Activated CD4-positive, alpha-beta T cell treated with anti-CD3 and anti-CD28 coated beads for 24 hours (primary cell): ENCODE measurements at places on chromosomes 13 and 19.
A peak's percentile ranks its signal among the peaks of the same experiment; 100 is the strongest.

- DNase-seq = no peak
These were observed 12.6 kb upstream of the MAB21L1 start for GRCh38 chr13:35489050-35489449.

DNA sequence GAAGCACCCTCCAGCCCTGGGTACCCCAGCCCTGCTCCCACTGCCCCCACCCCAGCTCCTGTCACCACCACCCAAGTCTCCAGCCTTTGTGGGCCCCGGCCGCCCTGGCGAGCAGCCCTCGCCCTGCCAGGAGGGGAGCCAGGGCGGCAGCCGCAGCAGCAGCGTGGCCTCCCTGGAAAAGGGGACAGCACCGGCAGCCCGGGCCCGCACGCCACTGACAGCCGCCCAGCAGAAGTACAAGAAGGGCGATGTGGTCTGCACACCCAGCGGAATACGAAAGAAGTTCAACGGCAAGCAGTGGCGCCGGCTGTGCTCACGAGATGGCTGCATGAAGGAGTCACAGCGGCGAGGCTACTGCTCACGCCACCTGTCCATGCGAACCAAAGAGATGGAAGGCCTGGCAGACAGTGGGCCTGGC is 3.9 kb downstream of the CIC start:
- DNase-seq = no peak

DNA sequence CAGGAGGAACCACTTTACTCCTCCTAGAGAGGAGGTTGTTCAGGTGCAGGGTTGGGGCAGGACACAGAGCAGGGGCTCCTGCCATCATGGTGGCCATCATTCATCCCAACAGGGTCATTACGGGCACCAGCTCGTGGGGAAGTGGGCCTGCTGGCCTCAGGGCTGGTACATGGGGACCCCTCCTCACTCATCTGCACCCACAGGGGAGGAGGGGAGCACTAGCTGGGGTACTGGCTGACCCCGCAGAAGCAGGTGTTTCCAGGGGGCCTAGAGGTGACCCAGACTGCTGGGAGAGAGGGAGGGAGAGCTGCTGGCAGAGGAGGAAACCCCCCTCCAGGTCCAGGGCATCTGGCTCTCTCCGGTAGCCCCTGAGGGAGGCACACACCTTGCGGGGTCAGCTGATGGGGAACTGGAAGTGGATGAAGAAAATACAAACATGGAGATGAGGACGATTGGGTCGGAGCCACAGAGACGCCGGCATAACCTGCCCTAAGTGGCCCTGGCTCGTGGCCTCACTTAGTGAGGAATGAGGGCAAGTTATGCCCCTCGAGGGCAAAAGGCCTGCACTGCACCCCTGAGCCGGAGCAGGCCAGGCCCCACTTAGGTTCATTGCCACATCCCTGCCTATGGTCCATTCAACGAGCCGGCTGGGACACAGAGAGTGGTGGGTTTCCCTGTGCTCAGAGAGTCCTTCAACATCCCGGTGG is 76.2 kb downstream of the SOX1 start:
- DNase-seq = no peak

DNA sequence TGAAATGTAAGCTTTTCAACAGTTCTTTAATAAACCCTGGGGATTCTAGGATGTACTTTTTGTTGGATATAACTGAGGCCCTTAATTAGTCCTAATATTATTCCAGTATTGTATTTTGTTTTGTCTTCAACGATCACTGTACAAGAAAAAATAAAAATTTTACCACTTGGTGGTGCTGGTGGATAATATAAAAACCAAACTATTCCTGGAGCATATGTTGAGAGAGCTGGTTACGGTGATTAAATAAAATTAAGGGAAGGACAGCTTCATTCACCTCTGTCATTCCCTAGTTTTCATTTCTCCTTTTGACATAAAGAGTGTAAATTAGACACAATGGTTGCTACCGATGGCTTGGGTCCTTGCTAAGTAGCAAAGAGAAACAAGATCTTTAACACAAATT is 598.6 kb upstream of the PCDH20 start:
- DNase-seq = no peak

DNA sequence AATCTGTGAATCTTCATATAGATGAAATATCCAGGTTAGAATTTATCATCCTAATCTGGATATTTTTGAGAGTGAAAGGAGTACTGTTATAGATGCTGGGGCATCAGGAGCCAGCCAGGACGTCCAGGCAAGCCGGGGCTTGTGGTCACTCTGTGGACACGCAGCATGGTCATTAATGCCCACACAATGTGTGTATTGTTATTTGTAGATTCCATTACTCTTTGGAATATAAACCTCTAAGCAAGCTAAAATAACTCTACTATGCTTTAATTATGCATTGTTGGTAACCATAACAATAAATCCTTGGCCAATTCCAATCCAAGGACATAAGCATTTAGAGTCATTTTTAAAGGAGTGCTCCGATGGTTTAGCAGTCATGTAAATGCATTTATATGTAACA is 137.9 kb downstream of the TM9SF2 start:
- DNase-seq = no peak

- DNase-seq = no peak
These were observed 62.9 kb downstream of the CHST8 start for GRCh38 chr19:33684538-33685232.

DNA sequence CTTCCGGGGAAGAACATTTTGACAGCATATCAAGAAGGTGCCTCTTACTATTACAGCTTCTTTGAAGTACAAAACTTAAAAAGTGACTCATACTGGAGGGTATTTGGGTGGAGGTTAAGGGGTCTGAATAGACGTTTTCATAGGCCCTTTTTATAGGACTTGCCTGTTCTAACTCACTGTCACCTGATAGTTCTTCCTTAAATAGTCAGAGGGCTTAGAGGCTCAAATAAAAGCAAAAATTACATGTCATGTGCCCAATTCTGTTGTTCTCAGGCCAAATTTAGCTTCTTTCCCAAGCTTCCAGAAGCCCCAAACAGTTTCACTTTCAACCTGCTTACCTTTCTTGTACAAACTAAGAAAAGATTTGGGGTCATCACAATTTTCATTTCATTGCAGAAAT is 16.1 kb upstream of the SLC46A3 start:
- DNase-seq = no peak

- DNase-seq = peak; percentile 48
These were observed 2.7 kb upstream of the RASAL3 start for GRCh38 chr19:15466851-15467733.

GRCh38 chr19:46718157-46718933 is 1.4 kb upstream of the PRKD2 start:
- DNase-seq = no peak

GRCh38 chr13:98111168-98112098 is 31.5 kb upstream of the FARP1 start:
- no peak for DNase-seq

GRCh38 chr19:3142292-3142670 is 6.4 kb downstream of the GNA15 start:
- peak; percentile 40 for DNase-seq

- DNase-seq = no peak
These were observed 38.7 kb downstream of the NFIX start for GRCh38 chr19:13033819-13034611.

GRCh38 chr19:33285441-33285927 is 16.9 kb downstream of the CEBPA start:
- DNase-seq = no peak

- peak; percentile 12 for DNase-seq
These were observed 594 bp downstream of the ZNF146 start for GRCh38 chr19:36215276-36216123.

- no peak for DNase-seq
These were observed 200.4 kb downstream of the DLEU7 start for GRCh38 chr13:50643060-50643459.

GRCh38 chr13:113937073-113937472 is 36.8 kb downstream of the C13orf46 start:
- DNase-seq = no peak

DNA sequence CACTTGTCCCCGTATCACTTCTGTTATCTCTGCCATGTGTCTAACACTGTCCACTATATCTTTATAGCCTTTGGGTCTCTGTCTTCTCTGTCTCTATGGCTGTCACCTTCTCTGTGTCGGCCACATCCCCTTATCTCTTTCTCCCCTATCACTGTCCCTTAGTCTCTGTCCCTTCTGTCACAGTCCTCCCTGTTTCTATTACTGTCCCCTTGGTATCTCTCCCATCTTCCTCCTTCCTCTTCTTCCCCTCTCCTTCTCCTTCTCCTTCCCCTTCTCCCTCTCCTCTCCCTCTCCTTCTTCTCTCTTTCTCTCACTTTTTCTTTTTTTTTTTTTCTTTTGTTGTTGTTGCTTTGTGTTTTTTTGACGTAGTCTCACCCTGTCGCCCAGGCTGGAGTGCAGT is 34.7 kb upstream of the LRRC4B start:
- no peak for DNase-seq

DNA sequence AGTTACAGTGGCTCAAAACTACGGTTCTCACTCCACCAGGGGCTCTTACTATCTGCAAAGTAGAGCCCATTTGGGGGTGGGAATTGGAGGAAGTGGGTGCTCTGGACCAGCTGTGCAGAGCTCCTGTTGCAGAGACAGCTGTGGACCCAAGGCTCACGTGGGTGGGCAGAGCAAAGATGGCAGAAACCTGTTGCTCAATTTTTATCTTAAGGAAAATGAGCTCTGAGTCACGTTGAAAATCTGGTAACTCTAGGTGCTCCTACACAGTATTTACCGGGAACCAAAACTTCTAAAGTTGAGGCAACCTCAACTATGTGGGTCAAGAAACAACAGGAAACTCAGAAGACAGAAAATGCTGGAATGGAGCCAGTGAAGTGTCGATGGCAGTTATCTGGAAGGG is 30.2 kb upstream of the SLC15A1 start:
- no peak for DNase-seq

DNA sequence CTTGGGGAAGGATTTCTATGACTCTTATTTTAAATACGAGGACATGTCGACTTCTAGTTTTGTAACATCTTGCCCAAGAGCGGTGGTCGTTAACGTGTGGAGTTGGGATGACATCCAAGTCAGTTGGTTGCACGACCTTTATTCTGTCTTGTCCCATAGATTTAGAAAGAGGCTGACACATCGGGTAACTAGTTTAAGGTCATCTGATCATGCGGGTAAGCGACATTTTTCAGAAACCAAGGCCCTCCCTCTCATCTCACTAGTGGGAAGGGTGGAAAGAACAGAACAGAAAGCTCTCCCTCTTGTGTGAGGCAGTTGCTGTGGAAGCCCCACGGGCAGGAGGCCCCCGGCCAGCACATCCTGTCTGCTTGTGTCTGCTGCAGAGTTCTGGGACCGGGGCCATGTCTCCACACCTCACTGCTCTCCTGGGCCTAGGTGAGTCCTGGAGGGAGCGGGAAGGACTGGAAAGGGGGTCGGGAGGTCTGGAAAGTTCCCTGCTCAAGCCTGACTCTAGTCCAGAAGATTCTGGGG is at the start of gene LAIR2:
Gene LAIR2, plus strand, starts transcription at position 314 of the 531 bp plus-strand sequence. Its CDS starts 88 bp downstream, at position 402.
- DNase-seq = no peak

- no peak for DNase-seq
These were observed 6.6 kb upstream of the ZFP36 start for GRCh38 chr19:39400061-39400460.

GRCh38 chr13:113599391-113599790 is 14.8 kb downstream of the TFDP1 start:
- DNase-seq = no peak
